Keratinocyte (primary cell): ENCODE measurements at places on chromosomes 4 and X.

- DNase-seq: no peak
Measured at GRCh38 chrX:68808686-68809357, 20.0 kb upstream of the EFNB1 start.

- DNase-seq: no peak
Measured at GRCh38 chrX:154138857-154139256, 5.2 kb upstream of the OPN1LW start.

GRCh38 chrX:16250296-16250695 is 83.0 kb downstream of the MAGEB17 start:
- no peak for DNase-seq

GRCh38 chr4:138959097-138959815 is 56.3 kb upstream of the NOCT start:
- DNase-seq: no peak

GRCh38 chr4:27861381-27861787 is 1000.7 kb downstream of the STIM2 start:
- no peak for DNase-seq

GRCh38 chr4:97720869-97721432 is 422.3 kb downstream of the STPG2 start:
- DNase-seq: no peak

- no peak for DNase-seq
Measured at GRCh38 chr4:71120831-71121524, 127.5 kb downstream of the DCK start.

DNA sequence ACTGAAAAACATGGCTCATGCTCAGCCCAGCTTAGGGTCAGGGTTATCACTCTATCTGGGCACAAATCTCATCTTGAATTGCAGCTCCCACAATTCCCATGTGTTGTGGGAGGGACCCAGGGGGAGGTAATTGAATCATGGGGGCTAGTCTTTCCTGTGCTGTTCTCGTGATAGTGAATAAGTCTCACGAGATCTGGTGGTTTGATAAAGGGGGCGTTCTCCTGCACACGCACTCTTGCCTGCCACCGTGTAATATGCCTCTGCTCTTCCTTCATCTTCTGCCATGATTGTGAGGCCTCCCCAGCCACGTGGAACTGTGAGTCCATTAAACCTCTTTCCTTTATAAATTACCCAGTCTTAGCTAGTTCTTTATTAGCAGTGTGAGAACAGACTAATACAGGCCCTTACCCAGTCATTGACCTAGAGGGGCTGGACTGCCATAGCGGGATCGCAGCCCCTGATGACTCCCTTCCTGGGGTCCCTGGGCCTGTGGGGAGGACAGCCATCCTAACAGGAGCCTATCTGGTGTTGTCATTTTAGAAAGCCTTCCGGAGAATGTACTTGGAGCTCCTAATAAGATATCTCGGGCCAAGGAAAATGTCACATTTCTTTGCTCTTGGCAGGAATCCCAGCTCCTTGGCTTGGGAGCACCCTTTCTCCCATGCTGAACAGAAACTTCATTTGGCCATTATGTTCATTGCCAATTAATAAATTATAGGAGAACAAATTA is 112.6 kb downstream of the PHKA2 start:
- no peak for DNase-seq

DNA sequence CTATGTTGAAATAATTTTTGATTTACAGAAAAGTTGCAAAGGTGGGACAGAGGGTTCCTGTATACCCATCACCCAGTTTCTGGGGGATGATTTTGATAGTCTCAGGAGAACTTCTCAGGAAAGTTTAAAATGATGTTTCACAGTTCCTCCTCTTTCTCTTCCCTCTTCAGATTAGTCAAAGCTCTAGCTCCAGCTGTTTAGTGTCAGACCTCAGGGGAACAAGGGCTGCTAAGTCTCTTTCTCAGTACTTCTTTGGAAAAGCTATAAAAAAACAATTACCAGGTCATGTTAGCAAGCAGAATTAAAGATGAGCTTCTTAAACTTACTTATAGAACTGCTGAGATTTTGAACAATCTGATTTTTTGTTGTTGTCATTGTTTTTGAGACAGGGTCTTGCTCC is 12.2 kb downstream of the IL13RA1 start:
- DNase-seq: no peak

GRCh38 chrX:19334945-19335626 is 8.6 kb upstream of the PDHA1 start:
- DNase-seq: no peak

DNA sequence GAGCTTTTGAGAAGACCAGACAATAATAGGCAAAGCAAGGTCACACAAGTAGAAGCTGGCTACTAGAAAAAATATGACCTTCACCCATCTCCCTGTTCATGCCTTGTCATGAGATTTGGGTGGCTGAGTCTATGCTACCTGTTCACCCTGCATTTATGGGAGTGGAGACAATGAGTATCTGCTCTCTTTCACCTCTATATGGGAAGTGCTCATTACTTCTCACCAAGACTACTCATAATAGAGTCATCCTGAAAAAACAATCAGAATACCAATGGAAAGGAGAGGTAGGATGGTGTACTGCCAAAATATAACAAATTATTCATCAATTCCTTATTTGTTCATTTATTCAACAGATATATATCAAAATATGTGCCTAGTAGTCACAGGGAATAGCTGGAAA is 921.8 kb upstream of the INTU start:
- DNase-seq: no peak

GRCh38 chrX:106894392-106894909 is 8.7 kb downstream of the RIPPLY1 start:
- DNase-seq: no peak

- no peak for DNase-seq
Measured at GRCh38 chr4:20904966-20905365, 204.7 kb downstream of the PACRGL start.

GRCh38 chr4:102778720-102779119 is 18.0 kb upstream of the MANBA start:
- DNase-seq: no peak

GRCh38 chr4:1777822-1778641 is 15.1 kb upstream of the FGFR3 start:
- DNase-seq: peak; percentile 75

GRCh38 chrX:121456315-121456714 is 408.9 kb downstream of the GLUD2 start:
- no peak for DNase-seq

- no peak for DNase-seq
Measured at GRCh38 chr4:181264893-181265292, 978.3 kb upstream of the TENM3 start.

DNA sequence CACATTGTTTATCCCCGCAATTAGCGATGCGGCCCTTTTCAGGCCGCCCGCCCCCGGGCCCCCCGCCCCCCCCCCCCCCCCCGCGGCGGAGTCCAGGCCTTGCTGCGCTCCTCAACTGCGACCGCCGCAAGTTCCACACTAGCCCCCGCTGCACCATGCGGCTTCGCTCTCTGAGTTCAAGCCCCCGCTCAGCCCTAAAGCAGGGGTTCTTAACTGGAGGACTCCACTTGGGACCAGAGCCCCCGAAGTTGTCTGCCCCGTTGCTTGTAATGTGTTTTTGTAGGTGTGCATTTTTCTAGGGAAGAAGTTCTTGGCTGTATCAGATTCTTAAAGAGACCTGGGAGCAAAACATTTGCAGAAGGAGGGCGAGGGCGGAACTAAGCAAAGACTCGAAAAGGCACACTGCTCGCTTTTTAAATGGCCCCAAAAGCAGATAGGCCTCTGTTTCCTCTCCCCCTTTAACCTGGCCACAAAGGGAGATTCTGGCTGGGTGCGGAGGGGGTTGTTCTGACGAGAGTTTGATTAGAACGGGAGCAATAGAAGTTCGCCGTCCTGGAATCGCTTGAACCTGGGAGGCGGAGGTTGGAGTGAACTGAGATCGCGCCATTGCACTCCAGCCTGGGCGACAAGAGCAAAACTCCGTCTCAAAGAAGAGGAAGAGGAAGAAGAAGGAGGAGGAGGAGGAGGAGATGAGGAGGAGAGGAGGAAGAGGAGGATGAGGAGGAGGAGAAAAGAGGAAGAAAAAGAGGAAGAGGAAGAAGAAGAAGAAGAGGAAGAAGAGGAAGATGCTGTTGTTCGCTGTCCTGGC is 2.3 kb upstream of the MSX1 start:
- DNase-seq: no peak

- DNase-seq: no peak
Measured at GRCh38 chr4:109574443-109574850, 14.4 kb downstream of the MCUB start.

DNA sequence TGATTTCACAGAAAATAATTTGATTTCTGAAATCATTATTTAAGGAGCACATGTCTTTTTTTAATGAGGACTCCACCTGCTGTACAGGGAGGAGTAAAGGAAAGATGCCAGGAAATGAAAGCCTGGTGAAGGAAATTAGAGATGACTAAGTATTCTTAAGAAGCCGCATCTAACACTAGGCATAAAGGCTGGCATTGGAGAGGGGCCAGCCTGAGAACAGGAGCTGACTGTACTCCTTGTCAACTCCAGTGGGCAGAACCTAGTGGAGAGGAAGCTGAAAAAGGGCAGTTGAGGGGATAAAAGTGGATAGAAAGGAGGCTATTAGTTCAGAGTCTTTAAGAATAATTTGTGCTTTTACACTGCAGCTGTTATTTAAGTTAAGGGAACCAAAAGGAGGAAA is 393.0 kb downstream of the PPP1R2C start:
- DNase-seq: peak; percentile 13

DNA sequence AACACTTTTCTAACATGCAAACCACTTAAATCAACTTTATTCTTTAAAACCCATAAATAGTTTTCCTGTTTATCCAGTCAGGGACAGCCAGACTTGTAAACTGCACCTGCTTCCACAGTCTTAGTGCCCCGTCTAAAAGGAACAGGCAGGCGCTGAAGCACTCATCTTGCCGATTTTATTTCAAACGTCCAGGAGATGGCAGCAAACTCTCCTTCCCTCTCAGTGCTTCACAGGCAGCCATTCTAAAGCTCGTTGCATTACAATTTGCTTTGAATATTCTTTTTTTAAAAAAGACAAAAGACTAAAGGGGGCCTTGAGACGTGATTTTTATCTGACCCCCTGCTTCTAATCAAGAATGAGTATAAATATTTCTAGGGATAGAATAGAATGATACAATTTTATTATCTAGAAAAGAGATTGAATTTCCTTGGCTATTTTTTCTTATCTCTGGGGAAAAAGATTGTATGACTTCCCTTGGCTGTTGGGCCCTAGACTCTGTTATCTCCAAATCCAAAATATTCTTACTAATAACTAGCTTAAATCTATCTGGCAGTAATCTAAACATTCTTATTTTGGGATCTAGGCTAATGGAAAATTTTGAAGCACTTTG is 93.6 kb upstream of the MYOZ2 start:
- no peak for DNase-seq

GRCh38 chrX:103233263-103233662 is 18.4 kb downstream of the BEX4 start:
- DNase-seq: no peak

GRCh38 chrX:15563056-15563455 is 37.7 kb downstream of the ACE2 start:
- DNase-seq: no peak

DNA sequence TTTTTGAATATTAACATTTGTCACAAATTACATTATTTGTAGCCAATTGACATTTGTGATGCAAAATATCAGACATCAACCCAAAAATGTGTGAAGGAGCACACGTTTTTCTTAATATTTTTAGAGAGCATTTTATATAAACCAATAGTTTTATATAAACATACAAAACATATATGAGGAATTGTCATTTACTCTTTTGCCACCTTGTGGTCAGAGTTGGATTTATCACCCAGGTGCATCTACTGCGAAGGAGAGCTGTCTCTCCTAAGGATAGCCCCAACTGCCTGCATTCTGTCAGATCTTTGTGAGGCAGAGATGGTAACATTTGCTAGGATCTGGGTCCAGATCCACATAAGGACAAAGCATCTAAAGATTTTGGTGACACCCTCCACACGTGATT is 2.5 kb upstream of the USP27X start:
- DNase-seq: no peak

DNA sequence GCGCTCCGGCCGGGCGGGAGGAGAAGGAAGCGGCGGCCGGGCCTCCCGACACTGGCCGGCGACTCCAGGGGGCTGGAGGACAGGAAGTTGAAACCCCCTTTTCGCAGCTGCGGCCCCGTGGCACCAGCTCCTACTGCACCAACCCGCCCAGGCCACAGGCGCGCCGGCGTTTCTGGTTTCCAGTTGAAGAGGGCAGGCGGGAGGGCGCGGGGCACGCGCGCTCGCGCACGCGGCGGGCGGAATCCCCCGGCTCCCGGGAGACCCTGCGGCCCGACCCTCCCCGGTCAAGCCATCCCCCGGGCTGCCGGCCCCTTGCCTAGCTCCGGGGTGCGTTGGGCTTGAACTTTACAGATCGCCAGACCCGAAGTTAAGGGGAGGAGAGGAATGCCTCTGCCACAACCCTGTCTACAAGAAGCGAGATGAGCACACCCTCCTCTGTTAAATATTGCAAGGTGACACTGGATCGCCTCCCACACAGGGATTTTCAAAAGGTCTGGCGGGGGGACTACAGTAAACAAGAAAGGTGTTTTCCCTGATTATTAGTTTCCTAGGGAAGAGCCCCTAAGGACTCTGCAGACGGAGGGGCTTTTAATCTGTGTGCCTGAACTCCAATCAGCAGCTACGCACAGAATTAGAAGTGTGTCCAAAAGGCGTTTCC is 1.4 kb downstream of the ELOVL6 start:
- no peak for DNase-seq

DNA sequence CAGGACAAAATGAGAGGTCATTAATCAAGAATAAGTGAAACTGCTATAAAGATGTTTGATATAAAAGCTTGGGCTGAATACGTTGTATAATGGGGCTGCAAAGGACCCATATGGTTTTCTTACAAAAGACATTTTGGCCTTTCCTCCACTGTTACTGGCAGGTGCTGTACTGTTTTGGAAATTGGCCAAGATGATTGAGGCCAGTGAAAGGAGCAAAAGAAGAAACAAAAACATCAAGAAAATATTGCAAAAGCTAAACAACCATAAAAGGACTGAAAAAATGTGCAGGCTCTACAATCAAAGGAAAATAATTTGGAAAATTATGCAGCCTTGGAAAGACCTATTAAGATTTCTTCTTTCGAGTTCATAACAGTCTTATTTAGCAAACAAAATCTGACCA is 222.2 kb upstream of the PPP1R2C start:
- no peak for DNase-seq

DNA sequence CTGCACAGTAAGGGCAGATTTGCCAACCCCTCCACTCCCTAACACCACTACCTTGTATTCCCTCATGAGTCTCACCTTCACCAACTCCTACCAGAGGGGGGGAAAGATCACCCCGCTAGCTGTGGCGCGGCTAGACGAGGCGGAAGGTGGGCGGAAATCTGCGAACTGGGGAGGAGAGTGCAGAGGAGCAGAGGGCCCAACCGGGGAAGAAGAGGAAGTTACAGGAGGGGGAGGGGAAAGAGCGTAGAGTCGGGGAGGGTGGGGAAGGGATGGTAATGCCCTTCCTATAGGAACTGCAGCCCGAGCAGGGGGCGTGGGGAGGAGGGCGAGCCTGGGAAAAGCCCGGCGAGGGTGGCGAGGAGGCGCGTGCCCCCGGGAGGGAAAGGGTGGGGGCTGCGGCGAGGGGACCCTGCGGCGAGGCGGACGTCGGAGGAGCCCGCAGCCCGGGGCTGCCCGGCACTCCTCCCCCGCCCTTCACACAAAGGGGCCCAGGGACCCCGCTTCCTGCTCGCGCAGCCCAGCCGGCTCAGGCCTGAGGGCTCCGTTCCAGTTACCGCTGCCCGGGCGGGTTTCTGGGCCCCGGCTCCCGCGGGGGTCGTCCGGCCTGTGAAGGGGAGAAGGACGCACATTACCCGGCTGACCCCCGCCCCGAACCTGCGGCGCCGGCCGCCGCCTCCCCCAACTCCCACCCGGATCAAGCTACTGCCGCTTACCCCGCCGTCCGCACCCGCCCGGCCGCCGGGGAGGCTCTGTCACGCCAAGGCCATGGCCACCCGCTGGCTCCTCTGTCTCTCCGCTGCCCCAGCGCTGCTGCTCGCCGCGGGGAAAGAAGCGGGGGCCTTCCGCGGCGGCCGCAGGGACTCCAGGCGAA is 1.8 kb downstream of the RAP2C start:
- no peak for DNase-seq
